ENCODE measurements at places on chromosomes 7 and 10. TPM values are rescaled to one million over a fixed set of nuclear protein-coding genes. Genes with fewer than 3 reads are reported as not detected.

Gene OPN1SW
- polyA plus RNA-seq = not detected

Gene UBTD1
- polyA plus RNA-seq = 70.4 TPM

Gene IFIT1B
- polyA plus RNA-seq = not detected

Gene TRIL
- polyA plus RNA-seq = 0.52 TPM

Gene BMPER
- 3.7 TPM for polyA plus RNA-seq

Gene TSPAN12
- polyA plus RNA-seq = 24.6 TPM

Gene GDF2
- polyA plus RNA-seq = not detected

Gene BAIAP2L1
- 12.5 TPM for polyA plus RNA-seq

Gene TIMM23B
- polyA plus RNA-seq = 9.4 TPM

Gene GDF10
- 2.3 TPM for polyA plus RNA-seq

Gene OR13A1
- 0.28 TPM for polyA plus RNA-seq

Gene CFTR
- 11.8 TPM for polyA plus RNA-seq

Gene NANOS1
- polyA plus RNA-seq = 0.73 TPM

Gene LRRC17
- 1.1 TPM for polyA plus RNA-seq

Gene CH25H
- 3.0 TPM for polyA plus RNA-seq

Gene SOSTDC1
- polyA plus RNA-seq = 1.1 TPM

Gene GIMAP4
- polyA plus RNA-seq = 26.2 TPM

Gene ANKRD26
- 2.1 TPM for polyA plus RNA-seq

Gene MRPS17
- polyA plus RNA-seq = 12.4 TPM

Gene SPDYE3
- polyA plus RNA-seq = 0.06 TPM

Gene FGL2
- polyA plus RNA-seq = 3.3 TPM

Gene UCN3
- polyA plus RNA-seq = 0.77 TPM

Gene COL13A1
- polyA plus RNA-seq = 2.7 TPM

Gene FGFR2
- 19.1 TPM for polyA plus RNA-seq

Gene COMTD1
- 64.1 TPM for polyA plus RNA-seq

Gene ZNF425
- polyA plus RNA-seq = 0.70 TPM

Gene MSMB
- polyA plus RNA-seq = 18.5 TPM

Gene LIPM
- polyA plus RNA-seq = not detected

All from lung (tissue), 17 donors.